ENCODE measurements at places on chromosomes 12 and 14.

- no peak for DNase-seq
Measured at GRCh38 chr12:115223322-115223721, 539.3 kb upstream of the TBX3 start.

DNA sequence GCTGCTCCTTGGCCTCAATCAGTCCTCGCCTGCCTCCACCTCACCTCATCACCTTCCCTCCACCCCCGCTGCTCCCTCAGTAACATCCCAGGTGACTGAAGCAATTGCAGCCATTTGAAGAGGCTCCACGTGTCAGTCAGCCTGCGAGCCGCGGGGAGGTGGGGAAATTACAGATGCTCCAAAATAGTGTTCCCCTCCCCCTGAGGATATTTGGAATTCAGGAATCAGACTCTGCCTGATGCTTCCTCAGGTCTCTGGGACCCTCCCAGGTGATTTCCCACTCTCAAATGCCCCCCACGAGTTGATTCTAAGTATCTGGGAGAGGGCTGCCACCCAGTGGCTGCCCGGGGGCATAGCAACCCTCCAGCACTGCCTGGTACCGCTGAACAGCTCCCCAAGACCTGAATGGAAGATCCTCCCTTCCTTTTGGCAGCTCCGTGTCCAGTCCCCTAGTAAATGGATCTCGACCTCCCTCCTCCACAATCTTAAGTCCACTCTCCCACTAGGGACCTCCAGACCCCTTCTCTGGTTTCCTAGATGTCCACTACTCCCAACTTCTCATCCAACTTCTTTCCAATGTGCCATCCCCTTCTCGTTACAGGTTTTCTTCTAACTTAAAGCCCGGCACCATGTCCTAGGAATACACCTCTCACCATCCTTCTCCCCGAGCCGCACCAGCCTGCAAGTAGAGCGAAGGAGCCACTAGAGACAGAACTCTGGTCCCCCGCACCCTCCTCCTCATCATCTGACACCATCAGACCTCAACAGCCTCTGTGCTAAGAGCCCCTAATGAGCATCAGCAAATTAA, 1.4 kb upstream of the ASIC1 start:
- peak; percentile 27 for DNase-seq

DNA sequence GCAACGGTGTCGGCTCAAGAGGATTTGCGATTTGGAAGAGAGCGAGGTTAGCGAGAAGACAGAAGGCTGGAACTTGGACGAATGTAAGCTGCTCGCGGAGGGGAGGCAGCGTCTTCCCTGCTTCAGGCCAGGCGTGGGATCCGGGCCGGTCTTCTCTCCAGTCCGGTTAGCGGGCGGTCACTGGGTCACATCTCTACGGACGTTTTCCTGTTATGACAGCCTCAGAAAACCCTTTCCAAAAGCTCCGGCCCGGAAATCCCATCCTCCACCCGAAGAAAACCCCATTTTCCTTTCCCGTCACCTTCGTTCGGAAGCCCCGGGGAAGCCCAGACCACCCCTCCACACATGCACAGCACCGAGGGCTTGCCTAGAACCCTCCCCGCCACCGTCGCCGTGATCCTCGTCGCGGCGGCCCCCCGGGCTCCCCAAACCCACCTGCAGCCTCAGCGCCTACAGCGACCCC, 268 bp downstream of the NDUFB1 start:
- DNase-seq = no peak

- no peak for DNase-seq
Measured at GRCh38 chr14:70716958-70717357, 75.2 kb downstream of the TTC9 start.

DNA sequence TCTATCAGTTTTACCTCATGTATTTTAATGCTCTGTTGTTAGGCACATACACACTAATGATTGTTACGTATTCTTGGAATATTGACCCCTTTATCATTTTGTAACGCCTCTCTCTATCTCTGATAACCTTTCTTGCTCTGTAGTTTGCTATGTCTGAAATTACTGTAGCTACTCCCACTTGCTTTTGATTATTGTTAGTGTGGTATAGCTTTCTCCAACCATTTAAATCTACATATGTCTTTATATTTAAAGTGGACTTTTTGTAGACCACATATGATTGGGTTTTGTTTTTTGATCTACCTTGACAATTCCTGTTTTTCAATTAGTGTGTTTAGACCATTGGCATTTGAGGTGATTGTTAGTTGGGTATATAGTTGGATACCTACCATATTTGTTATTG, 43.4 kb downstream of the CRADD start:
- DNase-seq = no peak

GRCh38 chr12:131061041-131061806, 107.5 kb downstream of the ADGRD1 start:
- no peak for DNase-seq

- DNase-seq = no peak
Measured at GRCh38 chr12:12819752-12820311, 6.7 kb downstream of the DDX47 start.

- DNase-seq = no peak
Measured at GRCh38 chr12:46370380-46370734, 2.2 kb downstream of the SLC38A2 start.

GRCh38 chr12:108611884-108612415, 14.1 kb upstream of the TMEM119 start:
- DNase-seq = peak; percentile 38

DNA sequence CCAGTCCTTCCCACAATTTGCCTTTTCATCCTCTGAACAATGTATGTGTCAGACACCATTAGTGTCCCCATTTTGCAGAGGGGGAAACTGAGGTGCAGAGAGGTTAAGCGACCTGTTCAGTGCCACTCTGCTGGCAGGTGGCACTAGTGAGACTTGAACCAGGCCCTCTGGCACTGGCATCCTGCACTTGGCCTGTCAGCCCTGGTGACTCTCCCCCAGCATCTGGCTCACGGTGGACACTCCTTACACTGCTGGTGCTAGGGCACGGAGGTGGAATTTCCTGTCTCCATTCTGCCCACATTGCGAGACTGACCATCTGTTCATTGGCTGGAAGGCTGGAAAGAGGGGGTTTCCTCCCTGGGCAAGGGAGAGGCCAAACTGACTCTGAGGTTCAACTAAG, 48.7 kb downstream of the CCNK start:
- no peak for DNase-seq

- DNase-seq = no peak
Measured at GRCh38 chr12:46222636-46223035, 46.2 kb downstream of the SLC38A1 start.

- no peak for DNase-seq
Measured at GRCh38 chr14:100093319-100093718, 28.1 kb downstream of the EVL start.

GRCh38 chr14:106268013-106268727, 741.8 kb downstream of the TMEM121 start:
- DNase-seq = peak; percentile 80

GRCh38 chr12:60345442-60345841, 749.6 kb downstream of the SLC16A7 start:
- DNase-seq = no peak

DNA sequence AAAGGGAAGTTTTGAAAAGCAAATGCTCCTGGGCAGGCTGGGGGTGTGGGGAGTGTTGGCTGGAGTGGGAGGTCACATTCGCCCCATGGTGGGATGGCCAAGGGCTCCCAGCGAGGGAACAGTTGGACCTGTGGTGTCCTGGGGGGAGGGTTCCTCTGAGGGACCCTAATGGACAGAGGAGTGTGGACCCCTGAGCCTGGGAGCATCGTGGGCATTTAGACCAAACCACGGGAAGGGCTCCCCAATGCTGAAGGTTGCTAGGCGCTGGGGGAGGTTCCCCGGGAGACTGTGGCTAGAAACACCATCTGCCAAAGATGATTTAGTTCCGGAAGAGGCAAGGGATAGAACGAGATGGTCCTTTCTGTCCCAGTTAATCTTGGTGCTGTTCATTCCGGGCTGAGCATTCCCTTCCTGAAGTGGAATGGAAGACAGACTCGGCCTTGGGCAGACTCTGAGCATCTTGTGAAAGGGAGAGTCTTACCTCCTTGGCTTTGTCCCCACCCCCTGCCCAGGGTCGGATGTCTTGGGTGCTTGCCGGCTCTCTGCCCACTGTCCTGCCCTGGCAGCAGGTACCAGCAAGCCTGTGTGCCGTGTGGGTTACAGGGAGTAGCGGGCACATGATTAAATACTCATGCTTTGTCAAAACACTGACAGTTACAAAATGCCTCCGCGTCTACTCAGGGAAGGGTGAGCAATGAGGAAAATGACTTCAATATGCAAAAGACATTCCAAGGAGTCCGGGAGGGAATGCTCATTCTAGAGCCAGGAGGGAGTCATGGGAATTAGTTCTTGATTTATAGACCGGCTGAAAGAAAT, 215.9 kb downstream of the CACNA1C start:
- no peak for DNase-seq

GRCh38 chr14:79585845-79586244, 625.5 kb downstream of the DIO2 start:
- DNase-seq = no peak

GRCh38 chr12:5273709-5274108, 158.2 kb upstream of the NTF3 start:
- DNase-seq = no peak

DNA sequence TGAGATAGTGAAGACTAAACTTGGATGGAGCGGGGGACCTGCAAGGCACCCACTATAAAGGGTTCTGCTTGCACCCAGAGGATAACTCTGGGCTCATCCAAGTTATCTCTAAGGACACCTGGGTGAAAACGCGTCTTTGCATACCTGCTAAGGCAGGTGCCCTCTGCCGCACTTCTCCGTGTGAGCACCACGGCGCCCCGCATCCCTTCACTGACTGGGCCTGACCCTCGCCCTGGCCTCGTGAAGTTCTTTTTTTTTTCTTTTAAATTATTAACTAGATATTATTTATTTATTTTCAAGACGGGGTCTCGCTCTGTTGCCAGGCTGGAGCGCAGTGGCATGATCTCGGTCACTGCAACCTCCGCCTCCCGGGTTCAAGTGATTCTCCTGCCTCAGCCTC, 20.0 kb upstream of the APOF start:
- DNase-seq = no peak

GRCh38 chr12:109871668-109872314, 8.6 kb downstream of the GLTP start:
- DNase-seq = no peak

- no peak for DNase-seq
Measured at GRCh38 chr14:70641548-70642302, at the start of gene TTC9. Gene TTC9, plus strand, starts transcription at chr14:70641916. Its CDS starts 214 bp downstream, at chr14:70642130.

DNA sequence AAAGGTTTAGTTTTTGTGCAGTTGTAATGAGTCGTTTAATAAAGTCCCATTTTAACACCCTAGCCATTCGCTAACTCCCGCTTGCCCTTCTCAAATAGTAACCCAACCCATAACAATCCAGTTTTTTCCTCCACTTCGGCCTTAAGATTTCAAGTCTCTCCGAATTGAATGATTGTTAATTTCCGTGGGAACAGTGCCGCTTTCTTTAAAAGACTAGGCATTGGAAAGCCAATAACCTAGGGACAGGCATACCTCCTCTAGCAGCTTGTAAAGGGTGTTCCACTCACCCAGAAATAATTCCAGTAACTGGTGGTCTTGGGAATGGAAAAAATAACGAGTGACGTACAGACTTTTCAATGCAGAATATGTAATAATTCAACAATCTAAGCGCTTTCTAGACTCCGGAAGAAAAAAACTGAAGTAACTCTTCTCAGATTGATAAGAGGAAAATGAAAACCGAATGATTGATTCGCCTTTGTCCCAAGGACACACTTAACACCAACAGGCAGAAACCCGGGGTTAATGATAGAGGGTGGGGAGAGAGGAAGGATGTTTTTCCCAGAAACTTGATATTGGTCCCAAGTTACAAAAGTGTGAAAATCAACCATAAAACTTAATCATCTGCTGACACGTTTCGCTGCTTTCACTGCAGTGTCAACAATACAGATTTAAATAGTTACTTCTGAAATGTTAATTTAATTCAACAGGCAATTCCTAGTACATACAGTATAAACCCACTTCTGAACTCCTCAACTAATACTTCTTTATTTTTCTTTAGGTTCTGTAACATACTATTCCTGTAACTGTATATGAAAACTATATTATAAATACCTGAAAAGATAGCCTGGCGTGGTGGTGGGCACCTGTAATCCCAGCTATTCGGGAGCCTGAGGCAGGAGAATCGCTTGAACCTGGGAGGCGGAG, 1.0 kb upstream of the SINHCAF start:
- no peak for DNase-seq
